Activated CD4-positive, alpha-beta T cell treated with anti-CD3 and anti-CD28 coated beads, Interleukin-2, amount 10 ng/mL, durations not matched to agents 24 days and 14 days (primary cell): ENCODE measurements at places on chromosomes 4 and X. TPM values are rescaled to one million over a fixed set of nuclear protein-coding genes. Genes with fewer than 3 reads are reported as not detected.

DNA sequence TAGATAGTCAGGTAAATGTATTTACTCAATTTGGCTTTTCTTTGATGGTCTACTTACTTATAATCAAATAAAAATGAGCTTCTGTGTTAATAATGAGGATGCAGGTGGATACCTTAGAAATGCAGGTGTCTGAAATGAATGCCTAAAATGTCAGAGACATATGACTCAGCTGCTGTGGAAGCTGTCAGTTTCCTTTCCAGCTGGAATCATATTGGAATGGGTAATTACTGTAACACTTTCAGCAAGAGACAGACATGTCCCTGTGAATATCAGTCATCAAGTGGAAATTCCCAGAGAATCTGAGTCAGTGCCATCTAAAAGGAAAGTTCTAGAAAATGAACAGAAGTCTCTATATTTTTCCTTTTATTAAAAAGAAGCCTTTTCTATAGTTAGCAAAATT, 783.0 kb upstream of the AADAT start:
- no peak for DNase-seq
- no peak overlapping the region for H3K4me3 ChIP-seq
- no peaks in the 10 kb centered on the region for H3K4me1 ChIP-seq
- H3K27me3 ChIP-seq, result no peaks in the 10 kb centered on the region
- no peak overlapping the region for H3K27ac ChIP-seq

- H3K4me3 ChIP-seq, result no peak overlapping the region
- H3K27ac ChIP-seq, result no peak overlapping the region
- H3K36me3 ChIP-seq, result no peaks in the 10 kb centered on the region
- no peaks in the 10 kb centered on the region for H3K27me3 ChIP-seq
- peaks cover 9% of the 10 kb centered on the region for H3K4me1 ChIP-seq
Measured at GRCh38 chr4:148108766-148109165, 333.4 kb downstream of the NR3C2 start.

- no peaks in the 10 kb centered on the region for H3K27me3 ChIP-seq
- no peak for DNase-seq
- no peaks in the 10 kb centered on the region for H3K36me3 ChIP-seq
- no peak overlapping the region for H3K4me3 ChIP-seq
- H3K4me1 ChIP-seq, result no peaks in the 10 kb centered on the region
Measured at GRCh38 chrX:151904989-151905388, 7.7 kb upstream of the MAGEA4 start.

DNA sequence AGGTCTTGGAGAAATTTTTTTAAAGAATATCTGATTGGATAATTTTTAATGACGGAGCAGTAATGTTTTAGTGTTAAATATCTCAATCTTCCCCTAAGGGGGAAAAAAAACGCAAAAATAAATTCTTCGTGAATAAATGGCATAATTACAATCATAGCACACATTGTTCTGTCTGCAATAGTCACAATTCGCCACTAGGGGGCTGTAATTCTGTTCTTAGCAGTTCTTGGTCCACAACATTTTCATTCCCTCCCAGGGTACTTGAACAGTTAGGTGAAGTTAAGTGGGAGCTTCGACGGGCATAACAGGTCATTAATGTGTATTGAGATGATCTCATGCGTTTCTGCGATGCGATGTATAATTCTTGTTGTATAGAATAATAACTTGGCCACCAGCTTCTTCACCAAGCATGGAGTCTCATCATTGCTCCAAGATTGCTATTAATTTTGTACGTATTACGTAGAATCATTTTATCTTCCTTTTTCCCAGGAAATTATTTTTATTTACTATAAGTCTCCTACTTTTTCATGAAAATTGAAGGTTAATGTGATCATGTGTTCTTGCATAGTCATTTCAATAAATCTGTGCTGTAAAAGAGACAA, 27.2 kb downstream of the HTR2C start:
- peak; percentile 59 for DNase-seq
- no peaks in the 10 kb centered on the region for H3K4me1 ChIP-seq
- no peaks in the 10 kb centered on the region for H3K36me3 ChIP-seq
- H3K27ac ChIP-seq, result no peak overlapping the region
- no peaks in the 10 kb centered on the region for H3K27me3 ChIP-seq
- no peak overlapping the region for H3K4me3 ChIP-seq

- H3K27me3 ChIP-seq, result peaks cover 4% of the 10 kb centered on the region
- H3K4me3 ChIP-seq, result no peak overlapping the region
- no peak overlapping the region for H3K27ac ChIP-seq
- DNase-seq, result no peak
- no peaks in the 10 kb centered on the region for H3K4me1 ChIP-seq
Measured at GRCh38 chr4:57214654-57215411, 104.6 kb upstream of the IGFBP7 start.

MAP3K15 gene
- 0.31 and 0.37 TPM in 2 replicates for total RNA-seq

NKX3-2 gene
- not detected in 2 replicates for total RNA-seq

SATL1 gene
- not detected in 2 replicates for total RNA-seq
